ENCODE measurements at places on chromosomes 1 and 21.

- DNase-seq = no peak
- no peaks in the 10 kb centered on the region for H3K36me3 ChIP-seq
- peaks cover 28% of the 10 kb centered on the region for H3K27me3 ChIP-seq
- H3K4me1 ChIP-seq = no peaks in the 10 kb centered on the region
- H3K4me3 ChIP-seq = no peak overlapping the region
Measured at GRCh38 chr21:46022551-46023525, 41.3 kb downstream of the COL6A1 start.

GRCh38 chr1:153057375-153057774, at the start of gene SPRR2A:
TSS of gene SPRR2A (minus strand) at chr1:153057512. CDS start at chr1:153056735, 777 bp downstream.
- H3K27ac ChIP-seq = no peak within 1 kb of the TSS
- no peak within 1 kb of the TSS for H3K4me3 ChIP-seq
- DNase-seq = no peak
- no peaks in the 10 kb centered on the region for H3K36me3 ChIP-seq
- H3K27me3 ChIP-seq = peaks cover 11% of the 10 kb centered on the region

- no peak for DNase-seq
- H3K4me3 ChIP-seq = no peak overlapping the region
- H3K27me3 ChIP-seq = no peaks in the 10 kb centered on the region
- no peak overlapping the region for H3K27ac ChIP-seq
- H3K36me3 ChIP-seq = peaks cover 68% of the 10 kb centered on the region
Measured at GRCh38 chr21:32329776-32330175, 31.1 kb downstream of the MRAP start.

GRCh38 chr1:212567638-212568037, 40.9 kb upstream of the ATF3 start:
- H3K27me3 ChIP-seq = peaks cover 36% of the 10 kb centered on the region
- H3K4me3 ChIP-seq = peak overlapping the region; percentile 85
- DNase-seq = no peak
- no peaks in the 10 kb centered on the region for H3K36me3 ChIP-seq
- peaks cover 19% of the 10 kb centered on the region for H3K4me1 ChIP-seq
